ENCODE measurements at places on chromosomes 2 and 18.

DNA sequence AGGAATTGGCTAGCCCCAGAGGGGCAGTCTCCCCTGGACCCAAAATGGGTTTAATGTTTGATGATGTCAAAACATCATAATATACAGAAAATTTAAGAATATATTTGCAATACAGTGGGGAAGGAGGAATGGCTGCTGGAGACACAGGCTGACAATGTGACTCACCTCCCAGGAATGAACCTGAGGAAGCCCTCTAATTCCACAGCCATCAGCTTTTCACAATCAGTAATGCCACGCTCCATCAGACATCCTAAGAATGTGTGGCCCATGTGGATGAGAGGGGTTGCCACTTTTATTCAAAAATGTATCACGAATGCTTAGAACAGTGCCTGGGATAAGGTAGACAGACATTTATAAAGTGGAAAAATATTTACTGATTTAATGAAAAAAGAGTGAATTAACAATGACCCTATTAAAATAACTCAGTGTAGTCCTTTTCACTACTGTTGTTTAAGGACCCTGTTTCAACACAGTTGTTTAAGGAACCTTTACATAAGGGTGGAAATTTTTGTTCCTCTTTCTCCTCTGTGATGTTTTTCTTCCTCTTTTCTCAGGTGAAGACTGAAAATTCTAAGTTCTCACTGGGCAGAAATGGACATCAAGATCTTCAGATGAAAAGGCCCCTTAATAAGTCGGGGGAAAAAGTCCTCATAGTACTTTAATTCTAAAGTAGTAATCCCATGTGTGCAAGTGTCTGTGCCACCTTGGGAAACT lies 17.5 kb upstream of the TMEM163 start:
- no peak for DNase-seq

GRCh38 chr2:188609321-188610049 lies 317.8 kb downstream of the GULP1 start:
- DNase-seq = no peak

DNA sequence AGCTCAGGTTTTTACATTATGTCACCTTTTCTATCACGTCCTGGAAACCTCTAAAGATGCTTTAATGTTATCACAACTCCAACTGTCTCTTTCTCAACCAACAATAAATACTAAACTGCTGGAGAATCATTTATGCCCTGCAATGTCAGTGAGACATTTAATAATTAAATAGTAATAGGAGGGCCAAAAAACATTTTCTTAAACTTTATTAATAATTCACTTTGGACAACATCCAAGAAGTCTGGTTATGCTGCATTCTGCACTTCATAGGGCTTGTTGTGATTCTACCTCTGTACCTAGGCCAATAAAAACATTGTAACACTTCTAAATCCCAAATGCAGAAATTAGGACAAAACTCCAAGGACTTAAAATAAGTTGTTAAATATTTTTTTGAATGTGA lies 420.4 kb upstream of the LRRTM1 start:
- DNase-seq = no peak

GRCh38 chr18:37124516-37124915 lies 295.6 kb downstream of the KIAA1328 start:
- DNase-seq = no peak

GRCh38 chr2:58539973-58540372 lies 298.8 kb upstream of the FANCL start:
- peak; percentile 70 for DNase-seq

DNA sequence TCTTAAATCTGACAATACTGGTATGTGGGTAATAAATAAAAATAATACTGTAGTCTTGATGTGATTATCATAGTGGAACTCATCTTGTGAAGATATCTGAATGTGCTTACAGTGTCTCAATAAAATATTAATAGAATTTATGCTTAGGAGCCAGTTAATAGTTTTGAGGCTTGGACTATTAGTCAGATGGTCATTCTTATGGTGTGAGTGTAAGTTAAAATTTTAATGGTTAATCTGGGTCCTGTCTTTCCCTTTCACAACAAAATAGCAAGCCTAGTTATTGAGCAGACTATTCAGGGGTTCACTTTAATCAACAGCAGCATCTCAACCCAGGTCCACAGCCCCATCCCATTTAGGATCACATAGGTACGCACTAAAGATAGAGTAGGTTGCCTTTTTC lies 138.9 kb downstream of the HAUS1 start:
- no peak for DNase-seq

GRCh38 chr2:173400760-173401159 lies 46.1 kb downstream of the CDCA7 start:
- DNase-seq = peak; percentile 68

GRCh38 chr18:2146092-2146491 lies 425.2 kb downstream of the METTL4 start:
- no peak for DNase-seq

DNA sequence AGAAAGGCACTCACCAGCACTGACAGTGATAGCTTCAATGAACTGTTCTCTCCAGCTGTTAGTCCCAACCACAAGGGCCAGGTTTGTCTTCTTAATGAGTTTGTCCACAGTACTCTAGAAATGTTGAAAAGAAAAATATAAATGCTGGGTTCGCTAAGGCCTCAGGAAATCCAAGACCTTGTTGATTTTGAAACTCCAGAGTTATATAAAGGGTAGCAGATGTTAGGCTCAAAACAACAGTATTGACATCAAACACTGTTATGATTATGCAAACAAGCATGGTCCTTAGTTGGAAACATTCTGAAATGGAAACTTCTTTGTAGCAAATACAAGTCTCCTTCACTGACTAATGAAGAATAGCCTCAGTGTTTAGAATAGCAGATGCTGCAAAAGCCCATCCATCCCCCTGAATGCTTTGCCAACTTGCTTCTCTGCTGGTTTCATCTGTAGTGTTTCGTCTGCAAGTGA lies 291.1 kb downstream of the SLC8A1 start:
- no peak for DNase-seq

DNA sequence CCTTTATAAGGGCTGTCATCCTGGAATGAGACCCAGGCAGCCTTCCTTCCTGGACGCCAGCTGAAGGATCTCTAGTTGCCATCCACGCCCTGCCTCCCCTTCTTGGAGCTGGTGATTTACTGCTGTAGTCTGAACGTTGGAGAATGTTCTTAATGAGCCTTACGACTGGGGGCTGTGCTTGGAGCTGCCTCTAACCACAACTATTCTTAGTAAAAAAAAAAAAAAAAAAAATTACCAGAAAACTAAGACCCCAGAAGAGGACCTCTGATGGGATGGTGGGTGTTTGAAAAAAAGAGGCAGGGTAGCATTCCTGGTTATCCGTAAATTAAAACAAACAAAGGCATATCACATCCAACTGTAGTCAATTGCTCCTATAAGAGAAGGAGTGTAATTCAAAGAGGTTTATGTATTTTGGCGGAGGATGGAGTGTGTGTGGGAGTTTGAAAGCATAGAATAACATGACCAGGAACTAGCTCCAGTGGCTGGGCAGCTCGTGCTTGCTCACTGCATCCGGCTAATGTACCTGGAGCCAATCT lies 105.4 kb downstream of the QPCT start:
- DNase-seq = no peak

DNA sequence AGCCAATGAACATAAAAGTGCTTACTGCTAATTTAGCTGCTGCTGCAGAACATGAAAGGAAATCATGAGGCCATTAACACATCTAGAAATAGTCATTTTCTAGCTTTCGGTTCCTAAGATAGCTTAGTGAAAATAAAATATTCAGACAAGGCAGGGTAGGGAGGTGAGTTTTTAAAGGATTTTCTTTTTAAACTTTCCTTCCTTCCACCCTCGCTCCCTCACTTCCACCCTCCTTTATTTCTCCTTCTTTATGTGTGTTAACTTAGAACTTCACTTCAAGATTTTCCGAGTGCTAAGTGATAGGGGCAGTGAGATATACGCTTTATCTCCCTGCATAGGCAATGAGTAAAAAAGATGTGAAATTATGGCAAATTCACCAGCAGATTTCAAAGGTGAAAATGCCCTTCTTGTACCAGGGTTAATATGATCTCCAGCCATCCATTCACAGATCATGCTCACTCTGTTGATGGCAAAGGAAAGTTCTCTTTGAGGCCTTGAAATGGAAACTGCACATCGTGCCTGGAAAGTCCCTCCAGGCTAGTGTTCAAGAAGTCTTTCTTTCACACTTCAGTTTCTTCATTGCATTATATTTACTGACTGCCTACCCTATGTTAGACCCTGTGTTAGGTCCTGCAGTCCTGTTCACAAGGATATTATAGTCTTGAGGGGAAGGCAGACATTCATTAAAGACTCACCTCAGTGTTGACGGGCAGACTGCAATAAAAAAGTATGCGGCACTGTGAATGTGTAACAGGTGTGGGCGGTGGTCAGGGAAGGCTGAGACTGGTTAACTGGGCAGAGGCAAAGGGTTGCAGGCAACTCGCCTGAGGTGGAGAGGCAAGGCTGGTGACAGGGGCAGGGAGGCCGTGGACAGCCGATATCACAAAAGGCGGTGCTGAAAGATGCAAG lies 200.8 kb downstream of the PLCL1 start:
- DNase-seq = no peak

GRCh38 chr2:219486380-219486959 lies 12.2 kb upstream of the GMPPA start:
- no peak for DNase-seq

DNA sequence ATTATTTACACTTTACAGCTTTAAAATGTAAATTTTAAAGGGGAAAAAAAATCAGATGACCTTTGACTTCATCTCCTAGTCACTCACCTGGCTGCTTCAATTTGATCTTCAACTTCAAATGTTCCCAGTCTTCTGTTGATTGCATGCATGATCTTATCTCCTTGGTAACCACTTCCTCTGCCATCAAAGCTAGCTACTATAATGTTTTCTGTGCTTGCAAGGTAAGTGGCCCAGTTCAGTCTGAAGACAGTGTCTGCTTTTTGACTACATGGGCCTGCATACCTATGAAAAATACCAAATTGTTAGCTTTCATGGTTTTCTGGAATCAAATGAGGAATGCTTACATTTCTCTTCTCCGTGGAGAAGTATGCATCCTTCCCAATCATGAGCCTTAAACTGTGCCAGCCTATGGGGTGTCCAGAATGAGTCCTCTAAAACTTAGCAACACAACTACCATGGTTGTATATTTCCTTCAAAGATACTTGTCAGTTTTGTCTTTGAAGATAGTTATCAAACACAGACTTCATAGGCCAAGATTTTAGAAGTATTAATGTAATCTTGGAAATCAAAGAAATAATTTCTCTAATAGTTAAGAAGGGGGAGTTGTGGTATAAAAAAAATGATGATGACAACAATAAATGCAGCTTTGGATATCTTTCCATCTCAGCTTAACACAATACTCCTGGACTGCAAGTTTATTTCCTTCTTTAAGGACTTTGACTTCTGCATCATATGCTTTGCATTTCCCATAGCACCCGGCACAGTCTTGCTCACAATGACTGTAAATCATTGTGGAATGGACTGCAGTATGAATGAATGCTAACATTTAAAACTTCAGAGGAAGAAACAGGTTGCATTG lies 62.1 kb downstream of the DPP4 start:
- no peak for DNase-seq

GRCh38 chr2:43190311-43191052 lies 35.9 kb downstream of the ZFP36L2 start:
- no peak for DNase-seq

GRCh38 chr2:26696351-26696816 lies 3.9 kb downstream of the KCNK3 start:
- no peak for DNase-seq

All from SK-MEL-5 (cell line).